ENCODE measurements at places on chromosomes 1 and 21.

- no peak for DNase-seq
Measured at GRCh38 chr1:96833376-96833775, 111.8 kb downstream of the PTBP2 start.

- DNase-seq = no peak
Measured at GRCh38 chr21:14754259-14754604, 208.1 kb upstream of the SAMSN1 start.

- no peak for DNase-seq
Measured at GRCh38 chr1:115650961-115651360, 9.2 kb downstream of the VANGL1 start.

- DNase-seq = no peak
Measured at GRCh38 chr1:206464456-206464964, 5.8 kb upstream of the IKBKE start.

- DNase-seq = no peak
Measured at GRCh38 chr21:17931080-17931479, 111.9 kb upstream of the C21orf91 start.

DNA sequence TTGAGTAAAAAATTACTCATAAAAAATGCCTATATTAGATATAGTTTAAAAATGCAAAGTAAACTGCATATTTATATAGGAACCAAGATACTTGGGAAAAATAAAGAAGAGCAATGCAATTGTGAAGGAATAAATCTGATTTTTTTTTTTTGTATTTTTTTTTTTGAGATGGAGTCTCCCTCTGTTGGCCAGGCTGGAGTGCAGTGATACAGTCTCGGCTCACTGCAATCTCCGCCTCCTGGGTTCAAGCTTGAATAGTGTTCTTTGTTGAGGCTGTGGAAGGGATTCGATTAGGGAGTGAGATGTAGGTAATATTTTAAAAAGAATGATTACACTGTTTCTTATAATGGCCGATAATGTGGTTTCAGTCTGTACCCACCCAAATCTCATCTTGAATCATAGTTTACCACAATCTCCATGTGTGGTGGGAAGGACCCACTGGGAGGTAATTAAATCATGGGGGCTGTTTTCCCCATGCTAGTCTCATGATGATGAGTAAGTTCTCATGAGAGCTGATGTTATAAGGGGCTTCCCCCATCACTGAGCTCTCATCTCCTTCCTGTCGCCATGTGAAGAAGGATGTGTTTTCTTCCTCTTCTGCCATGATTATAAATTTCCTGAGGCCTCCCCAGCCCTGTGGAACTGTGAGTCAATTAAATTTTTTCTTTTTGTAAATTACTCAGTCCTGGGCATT, 1765.9 kb downstream of the PLA2G4A start:
- no peak for DNase-seq

DNA sequence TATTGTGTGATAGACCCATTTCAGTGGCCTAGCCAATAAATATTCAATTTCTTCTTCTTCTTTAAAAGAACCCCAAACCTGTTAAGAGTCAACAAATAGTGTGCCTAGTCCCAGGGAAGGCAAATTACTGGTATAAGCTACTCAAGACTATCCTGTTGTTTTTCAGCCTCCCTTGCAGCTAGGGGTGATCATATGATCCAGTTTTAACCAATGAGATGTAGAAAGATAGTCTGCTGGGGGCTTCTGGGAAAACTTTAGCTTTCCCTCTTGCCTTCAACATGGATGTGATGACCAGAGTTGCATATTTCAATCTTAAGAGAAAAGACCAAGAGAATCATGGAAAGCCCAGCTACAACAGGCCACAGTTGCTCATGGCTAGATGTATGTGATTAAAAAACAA, 4.7 kb upstream of the NUP210L start:
- no peak for DNase-seq

- DNase-seq = no peak
Measured at GRCh38 chr1:194342484-194343262, 1156.3 kb upstream of the B3GALT2 start.

- DNase-seq = no peak
Measured at GRCh38 chr1:54596756-54597155, 26.6 kb downstream of the FAM151A start.

- no peak for DNase-seq
Measured at GRCh38 chr1:159937054-159937750, 8.2 kb downstream of the IGSF9 start.

GRCh38 chr1:69373520-69373919, 194.2 kb upstream of the LRRC7 start:
- no peak for DNase-seq

DNA sequence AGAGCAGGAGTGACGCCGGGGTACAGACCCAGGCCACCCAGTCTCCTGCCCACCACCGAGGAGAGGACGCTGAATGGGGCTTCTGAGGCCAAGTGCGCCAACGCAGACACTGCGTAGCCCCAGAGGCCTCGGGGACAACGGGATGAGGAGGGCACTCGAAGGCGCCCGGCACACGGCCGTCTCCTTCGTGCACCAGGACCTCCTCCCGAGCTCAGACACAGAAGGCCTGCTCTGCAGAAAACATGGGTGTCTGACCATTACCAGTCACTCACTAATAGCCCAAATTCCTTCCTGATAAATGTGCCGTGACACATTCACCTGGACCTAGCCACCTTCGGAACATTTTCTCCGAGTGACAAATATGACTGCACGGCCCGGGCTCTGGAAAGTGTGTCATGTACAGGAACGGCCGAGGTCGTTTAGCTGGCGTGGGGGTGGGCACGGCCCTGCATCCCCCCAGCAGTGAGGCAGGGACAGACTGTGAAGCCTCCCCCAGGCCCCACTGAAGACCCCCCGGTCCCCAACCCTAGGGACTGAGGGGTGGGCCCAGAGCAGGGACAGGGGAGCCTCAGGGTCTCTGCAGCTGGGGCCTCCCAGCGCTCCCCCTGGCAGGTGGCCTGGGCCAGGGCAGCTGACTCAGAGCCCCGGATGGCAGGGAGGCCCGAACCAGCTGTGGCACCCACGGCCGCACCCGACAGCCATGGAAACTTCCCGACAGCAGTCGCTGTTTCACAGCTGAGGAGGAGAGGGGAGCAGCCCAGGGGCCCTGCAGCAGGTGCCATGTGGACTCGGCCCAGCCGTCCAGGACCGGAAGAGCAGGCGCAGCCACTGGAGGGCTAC, 16.7 kb upstream of the COL6A2 start:
- DNase-seq = no peak

- DNase-seq = no peak
Measured at GRCh38 chr21:35363458-35363857, 314.4 kb upstream of the RUNX1 start.

DNA sequence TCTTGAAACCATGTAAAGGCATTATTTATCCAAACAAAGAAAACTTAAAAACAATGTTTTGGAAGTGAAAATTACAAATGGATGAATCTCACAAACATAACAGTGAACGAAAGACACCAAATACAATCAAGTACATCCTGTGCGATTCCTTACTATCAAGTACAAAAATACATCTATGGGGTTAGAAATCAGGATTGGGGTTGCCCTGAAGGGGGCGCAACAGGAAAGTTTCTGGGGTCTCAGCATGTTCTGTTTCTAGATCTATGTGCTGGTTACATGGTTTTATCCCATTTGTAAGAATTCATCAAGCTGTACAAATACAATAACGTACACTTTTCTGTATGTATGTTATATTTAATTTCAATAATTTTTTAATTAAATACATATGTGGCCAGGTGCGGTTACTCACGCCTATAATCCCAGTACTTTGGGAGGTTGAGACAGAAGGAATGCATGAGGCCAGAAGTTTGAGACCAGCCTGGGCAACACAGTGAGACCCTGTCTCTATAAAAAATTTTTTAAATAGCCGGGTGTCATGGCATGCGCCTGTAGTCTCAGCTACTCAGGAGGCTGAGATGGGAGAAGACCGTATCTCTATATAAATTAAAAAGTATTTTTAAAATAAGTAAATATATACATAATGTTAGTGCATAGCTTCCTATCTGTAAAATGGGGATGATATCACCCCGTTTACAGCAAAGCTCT, 121.5 kb upstream of the SOD1 start:
- DNase-seq = no peak

DNA sequence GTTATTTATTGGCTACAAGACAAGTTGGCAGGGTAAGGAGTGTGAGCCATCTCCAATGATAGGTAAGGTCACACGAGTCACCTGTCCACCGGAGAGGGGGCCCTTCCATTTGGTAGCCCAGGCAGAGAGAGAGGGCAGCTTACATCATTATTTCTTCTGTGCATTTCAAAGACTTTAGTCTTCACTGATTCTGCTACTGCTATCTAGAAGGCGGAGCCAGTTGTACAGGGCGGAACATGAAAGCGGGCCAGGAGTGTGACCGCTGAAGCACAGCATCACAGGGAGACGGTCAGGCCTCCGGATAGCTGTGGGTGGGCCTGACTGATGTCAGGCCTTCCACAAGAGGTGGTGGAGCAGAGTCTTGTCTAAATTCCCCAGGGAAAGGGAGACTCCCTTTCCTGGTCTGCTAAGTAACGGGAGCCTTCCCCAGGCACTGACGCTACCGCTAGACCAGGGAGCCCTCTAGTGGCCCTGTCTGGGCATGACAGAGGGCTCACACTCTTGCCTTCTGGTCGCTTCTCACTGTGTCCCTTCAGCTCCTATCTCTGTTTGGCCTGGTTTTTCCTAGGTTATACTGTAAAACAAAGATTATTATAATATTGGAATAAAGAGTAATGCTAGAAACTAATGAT, 36.7 kb downstream of the ZNF695 start:
- peak; percentile 8 for DNase-seq

DNA sequence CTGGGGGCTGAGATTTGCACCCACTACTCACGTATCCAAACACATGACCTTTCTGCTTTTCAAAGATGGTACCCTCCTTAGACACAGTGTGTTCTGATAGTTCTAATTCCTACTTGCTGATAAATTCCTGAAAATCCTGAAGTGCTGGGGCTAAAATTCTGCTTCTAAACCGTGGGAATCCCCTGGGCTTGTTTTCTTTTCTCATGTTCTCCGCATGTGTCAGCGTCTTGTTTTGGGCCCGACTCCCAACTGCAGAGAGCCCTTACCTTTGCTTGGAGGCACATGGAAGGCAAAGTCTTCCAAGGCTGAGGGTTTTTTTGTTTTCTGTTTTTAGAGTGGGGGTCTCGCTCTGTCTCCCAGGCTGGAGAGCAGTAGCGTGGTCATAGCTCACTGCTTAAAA, 27.2 kb downstream of the PSMG1 start:
- DNase-seq = no peak

- no peak for DNase-seq
Measured at GRCh38 chr1:56335394-56335793, 244.0 kb downstream of the PLPP3 start.

DNA sequence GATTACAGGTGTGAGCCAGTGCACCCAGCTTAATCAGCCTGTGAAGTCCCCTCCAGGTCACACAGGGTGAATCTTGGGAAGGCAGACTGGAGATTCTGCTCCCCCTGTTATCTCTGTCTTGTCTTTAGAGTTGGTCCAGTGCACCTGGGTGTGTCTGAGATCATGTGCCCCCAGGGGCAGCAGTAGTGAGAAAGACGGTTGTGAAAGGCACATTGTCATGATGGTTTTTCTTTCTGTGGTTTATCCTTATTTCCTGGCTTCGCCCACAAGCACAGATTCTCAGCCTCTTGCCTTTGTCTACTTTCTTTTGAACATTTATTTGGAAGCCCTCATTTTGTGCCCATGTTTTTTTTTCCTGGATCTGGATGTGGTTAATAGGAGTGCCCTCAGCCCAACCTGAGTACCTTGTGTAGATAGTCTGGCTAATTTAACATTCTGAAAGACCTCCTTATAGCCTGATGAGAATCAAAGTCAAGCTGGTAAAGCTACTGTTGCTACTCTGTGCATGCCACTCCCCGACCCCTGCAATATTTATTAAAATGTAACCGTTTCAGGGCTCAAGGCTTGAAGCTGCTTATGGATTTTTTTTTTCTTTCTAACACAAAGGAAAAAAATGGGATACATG, 23.7 kb downstream of the UCK2 start:
- no peak for DNase-seq

DNA sequence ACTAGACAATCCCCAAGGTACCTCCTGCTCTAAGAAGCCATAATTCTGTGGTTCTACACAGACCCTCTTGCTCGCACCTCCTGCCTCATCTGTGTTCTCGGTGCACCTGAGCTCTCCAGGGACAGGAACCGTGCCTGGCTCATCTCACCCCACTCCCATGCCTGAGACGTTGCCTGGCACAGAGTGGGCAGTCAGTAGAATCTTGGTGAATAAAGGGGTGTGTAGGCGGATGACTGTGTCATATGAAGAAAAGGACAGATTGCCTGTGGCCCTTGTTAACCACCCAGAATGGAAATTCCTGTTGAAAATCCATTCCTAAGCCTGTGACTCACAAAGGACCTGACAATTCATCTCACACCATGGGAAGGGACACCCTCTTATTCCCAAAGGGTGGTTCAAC, 92.9 kb downstream of the KCNN3 start:
- no peak for DNase-seq

DNA sequence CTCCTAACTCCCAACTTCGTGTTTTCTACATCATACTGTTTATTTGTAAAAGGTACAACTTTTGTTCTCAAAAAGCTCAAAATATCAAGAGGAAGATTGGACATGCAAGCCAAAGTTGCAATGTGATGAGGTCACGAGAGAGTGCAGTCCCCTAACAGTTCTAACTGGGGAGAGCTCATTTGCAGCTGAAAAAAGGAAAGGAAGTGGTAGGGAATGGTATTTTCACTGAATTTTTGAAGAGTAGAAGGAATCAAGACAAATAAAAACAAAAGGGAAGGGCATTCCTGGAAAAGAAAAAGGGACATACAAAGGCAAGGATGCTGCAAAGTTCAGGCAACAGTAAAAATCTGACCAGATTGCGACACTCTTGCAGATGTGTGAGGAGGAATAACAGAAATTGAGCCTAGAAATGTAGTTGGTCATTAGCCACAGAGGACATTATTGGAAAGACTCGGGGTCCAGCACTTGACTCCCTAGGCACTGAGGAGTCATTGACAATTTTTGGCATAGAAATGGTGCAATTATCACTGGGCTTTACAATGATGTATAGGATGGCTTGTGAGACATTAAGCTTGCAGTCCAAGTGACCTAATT, 67.9 kb downstream of the TBX15 start:
- DNase-seq = no peak

DNA sequence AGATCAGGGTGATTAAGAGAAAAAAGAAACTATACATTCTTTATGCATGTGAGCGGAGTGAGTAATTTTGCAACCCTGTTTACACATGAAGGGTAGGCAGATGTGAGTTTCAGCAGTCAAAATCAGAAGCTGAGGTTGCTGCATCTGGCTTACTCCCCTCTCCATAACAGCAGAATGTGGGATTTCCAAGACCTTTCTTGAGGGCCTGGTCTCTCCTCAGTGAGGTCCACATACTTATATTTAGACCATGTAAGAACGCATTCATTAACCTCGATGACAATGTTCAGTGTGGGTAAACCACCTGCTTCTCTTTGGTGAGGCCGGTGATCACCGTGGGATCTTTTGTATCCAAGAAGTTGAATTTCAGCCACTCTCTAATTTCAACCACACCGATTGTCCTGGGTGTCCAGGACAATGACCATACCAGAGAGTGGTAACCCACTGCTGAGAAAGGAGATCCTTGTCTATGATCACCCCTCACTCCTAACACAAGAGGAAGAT, 18.7 kb upstream of the RAP1A start:
- DNase-seq = no peak

DNA sequence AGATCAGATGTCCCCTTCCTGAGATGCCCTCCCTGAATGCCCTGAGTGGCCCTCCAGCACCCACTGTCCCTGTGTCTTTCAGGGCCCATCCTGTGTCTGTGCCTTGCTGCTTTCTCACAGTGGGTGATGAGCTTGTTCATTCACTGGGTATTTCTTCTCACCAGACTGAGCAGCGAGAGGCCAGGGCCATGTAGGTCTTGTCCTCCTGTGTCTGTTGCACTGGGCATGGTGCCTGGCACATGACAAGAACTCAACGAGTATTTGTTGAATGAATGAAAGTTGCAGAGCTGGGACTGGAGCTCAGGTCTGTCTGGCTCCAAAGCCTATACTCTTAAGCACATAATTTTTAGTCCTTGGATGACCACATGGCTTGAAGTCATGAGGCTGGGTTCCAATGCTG, 93.8 kb downstream of the PTPRU start:
- DNase-seq = no peak

All from stimulated activated CD4-positive, alpha-beta T cell treated with anti-CD3 and anti-CD28 coated beads, Interleukin-4, amount 100 ng/mL, for 4 hours (primary cell).